ENCODE measurements at places on chromosomes 7 and 10. TPM values are rescaled to one million over a fixed set of nuclear protein-coding genes. Genes with fewer than 3 reads are reported as not detected.

The LAMB1 gene
- total RNA-seq = 204 TPM

The RNF148 gene
- total RNA-seq = not detected

The MOGAT3 gene
- total RNA-seq = 0.23 TPM

The CLCN1 gene
- total RNA-seq = 0.15 TPM

The FRMPD2 gene
- not detected for total RNA-seq

The NUTM2D gene
- total RNA-seq = 1.5 TPM

The UTF1 gene
- total RNA-seq = not detected

The FAM221A gene
- total RNA-seq = 8.4 TPM

The IL6 gene
- total RNA-seq = not detected

The RAMP3 gene
- 0.13 TPM for total RNA-seq

The NUPR2 gene
- total RNA-seq = not detected

The GJD4 gene
- not detected for total RNA-seq

The CRTAC1 gene
- 0.23 TPM for total RNA-seq

The DIP2C gene
- 13.2 TPM for total RNA-seq

DNA sequence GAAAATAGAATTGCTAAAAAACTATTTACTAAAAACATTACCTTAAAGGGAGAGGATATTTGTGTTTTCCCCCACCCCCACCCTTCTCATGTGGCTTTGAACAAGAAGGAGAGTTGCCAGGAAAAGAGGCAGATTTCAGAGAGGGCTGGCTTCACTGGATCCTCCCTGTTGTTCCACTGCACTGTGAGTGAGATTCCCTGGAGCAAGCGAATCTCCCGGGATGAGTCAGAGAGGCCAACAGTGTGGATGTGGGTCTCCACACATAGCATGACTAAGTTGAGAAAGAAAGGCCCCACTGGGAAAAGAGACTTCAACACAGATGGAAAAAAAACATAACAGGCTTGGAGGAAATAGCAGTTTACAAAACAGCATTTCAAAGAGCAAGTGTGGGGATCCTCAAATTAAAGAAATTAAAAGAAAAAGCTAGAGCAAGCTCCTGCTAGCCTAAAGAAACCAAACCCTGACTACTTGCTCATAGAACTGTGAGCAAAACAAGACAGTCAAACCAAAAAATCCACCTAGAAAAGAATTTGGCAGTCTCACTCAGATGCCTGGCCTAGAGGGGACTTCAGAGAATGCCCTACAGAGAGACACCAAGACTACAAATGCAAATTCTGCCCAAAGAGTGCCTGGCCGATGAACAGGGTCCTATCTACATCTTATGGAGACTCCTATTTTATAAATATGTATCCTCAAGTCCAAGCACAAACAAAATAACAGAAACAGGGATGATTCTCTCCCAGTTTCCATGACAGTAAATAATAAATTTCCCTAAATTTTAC lies 3.4 kb downstream of the CAV1 start:
- H3K4me3 ChIP-seq = peak overlapping the region; percentile 78
- peaks cover 63% of the 10 kb centered on the region for H3K4me1 ChIP-seq
- H3K27ac ChIP-seq = peak overlapping the region; percentile 99
- H3K27me3 ChIP-seq = no peaks in the 10 kb centered on the region

GRCh38 chr7:128858380-128859231 lies 4.0 kb upstream of the ATP6V1F start:
- no peak overlapping the region for H3K27ac ChIP-seq
- no peak for DNase-seq
- no peaks in the 10 kb centered on the region for H3K27me3 ChIP-seq
- H3K36me3 ChIP-seq = peaks cover 3% of the 10 kb centered on the region
- peaks cover 4% of the 10 kb centered on the region for H3K4me1 ChIP-seq
- H3K4me3 ChIP-seq = no peak overlapping the region

DNA sequence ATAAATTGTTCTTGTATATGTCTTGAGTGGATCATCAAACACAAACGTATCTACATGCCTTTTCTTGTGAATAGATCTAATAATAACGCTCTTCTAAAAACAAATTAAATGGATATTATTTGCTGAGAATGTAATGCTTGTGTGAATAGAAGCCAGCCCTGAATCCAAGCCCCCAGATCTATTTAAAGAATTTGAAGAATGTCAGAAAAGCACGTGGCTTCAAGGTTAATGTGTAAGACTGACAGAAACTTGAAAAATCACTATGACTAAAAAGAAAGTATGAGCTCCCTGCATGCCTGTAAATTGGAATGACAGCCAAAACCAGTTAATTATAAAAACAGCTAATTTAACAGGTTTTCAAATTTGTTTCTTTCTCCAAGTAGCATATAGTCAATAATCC lies 43.2 kb upstream of the ATRNL1 start:
- H3K27ac ChIP-seq = no peak overlapping the region
- no peak for DNase-seq
- H3K4me1 ChIP-seq = no peaks in the 10 kb centered on the region
- H3K36me3 ChIP-seq = no peaks in the 10 kb centered on the region
- no peak overlapping the region for H3K4me3 ChIP-seq

- H3K4me3 ChIP-seq = peak overlapping the region; percentile 17
- H3K27me3 ChIP-seq = no peaks in the 10 kb centered on the region
- H3K4me1 ChIP-seq = no peaks in the 10 kb centered on the region
- no peaks in the 10 kb centered on the region for H3K36me3 ChIP-seq
Measured at GRCh38 chr7:20737840-20738448, 48.7 kb downstream of the SP8 start.

GRCh38 chr7:3573151-3573550 lies 272.1 kb downstream of the SDK1 start:
- no peak for DNase-seq
- H3K4me1 ChIP-seq = peaks cover 15% of the 10 kb centered on the region
- no peaks in the 10 kb centered on the region for H3K36me3 ChIP-seq
- peak overlapping the region; percentile 35 for H3K27ac ChIP-seq
- H3K27me3 ChIP-seq = no peaks in the 10 kb centered on the region
- H3K4me3 ChIP-seq = no peak overlapping the region

DNA sequence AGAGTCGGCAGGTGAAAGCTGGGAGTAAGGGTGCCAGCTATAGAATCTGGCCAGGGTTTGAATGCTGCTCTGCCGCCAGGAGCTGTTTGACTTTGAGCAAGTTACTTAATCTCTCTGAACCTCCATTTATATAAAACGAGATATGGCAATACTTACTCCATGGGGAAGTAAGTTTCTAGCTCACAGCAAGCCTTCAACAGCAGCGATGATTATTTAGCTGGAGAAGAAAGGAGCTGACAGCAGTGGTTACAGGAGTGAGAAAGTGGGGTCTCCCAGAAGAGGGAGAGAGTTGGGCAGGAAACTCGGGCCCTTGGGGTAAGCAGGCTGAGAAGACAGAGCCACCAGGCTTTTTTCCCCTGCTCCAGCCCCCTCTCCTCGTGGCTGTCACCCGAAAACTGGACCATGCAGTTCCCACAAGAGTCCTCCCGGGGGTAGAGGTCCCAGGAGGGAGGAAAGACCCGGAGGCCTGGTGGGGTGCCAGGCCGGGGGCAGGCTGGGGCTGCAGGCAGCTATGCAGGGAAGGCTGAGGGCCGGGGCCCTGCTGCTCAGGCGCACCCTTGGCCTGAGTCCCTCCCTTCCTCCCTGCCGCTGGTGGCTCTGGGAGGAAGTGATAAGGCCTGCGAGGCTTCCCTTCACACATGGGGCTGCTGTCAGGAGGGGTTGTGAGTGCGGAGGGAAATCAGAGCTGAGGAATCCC lies 3.5 kb downstream of the NOS3 start:
- no peak overlapping the region for H3K4me3 ChIP-seq
- no peak overlapping the region for H3K27ac ChIP-seq
- H3K4me1 ChIP-seq = no peaks in the 10 kb centered on the region
- H3K36me3 ChIP-seq = no peaks in the 10 kb centered on the region

GRCh38 chr10:62581351-62581750 lies 207.2 kb downstream of the ZNF365 start:
- H3K36me3 ChIP-seq = no peaks in the 10 kb centered on the region
- no peaks in the 10 kb centered on the region for H3K4me1 ChIP-seq
- no peaks in the 10 kb centered on the region for H3K27me3 ChIP-seq
- no peak overlapping the region for H3K27ac ChIP-seq
- no peak for DNase-seq
- H3K4me3 ChIP-seq = no peak overlapping the region

GRCh38 chr7:44140341-44140740 lies 791 bp downstream of the MYL7 start:
- no peaks in the 10 kb centered on the region for H3K4me1 ChIP-seq
- H3K4me3 ChIP-seq = no peak overlapping the region
- H3K27ac ChIP-seq = no peak overlapping the region
- no peaks in the 10 kb centered on the region for H3K36me3 ChIP-seq

- no peaks in the 10 kb centered on the region for H3K27me3 ChIP-seq
- DNase-seq = no peak
- peaks cover 54% of the 10 kb centered on the region for H3K4me1 ChIP-seq
- H3K36me3 ChIP-seq = no peaks in the 10 kb centered on the region
- H3K27ac ChIP-seq = no peak overlapping the region
Measured at GRCh38 chr10:61989995-61990760, 88.7 kb downstream of the ARID5B start.

- no peak overlapping the region for H3K27ac ChIP-seq
- peaks cover 31% of the 10 kb centered on the region for H3K4me1 ChIP-seq
- no peaks in the 10 kb centered on the region for H3K36me3 ChIP-seq
- H3K27me3 ChIP-seq = no peaks in the 10 kb centered on the region
- no peak overlapping the region for H3K4me3 ChIP-seq
- no peak for DNase-seq
Measured at GRCh38 chr7:36348256-36348655, 41.4 kb upstream of the ANLN start.

GRCh38 chr7:127383123-127383835 lies 9.2 kb downstream of the ZNF800 start:
- H3K27ac ChIP-seq = no peak overlapping the region
- no peaks in the 10 kb centered on the region for H3K27me3 ChIP-seq
- no peaks in the 10 kb centered on the region for H3K4me1 ChIP-seq
- no peak overlapping the region for H3K4me3 ChIP-seq

GRCh38 chr10:132120200-132120599 lies 54.5 kb downstream of the JAKMIP3 start:
- no peaks in the 10 kb centered on the region for H3K36me3 ChIP-seq
- no peak overlapping the region for H3K4me3 ChIP-seq
- H3K4me1 ChIP-seq = no peaks in the 10 kb centered on the region
- H3K27me3 ChIP-seq = no peaks in the 10 kb centered on the region

DNA sequence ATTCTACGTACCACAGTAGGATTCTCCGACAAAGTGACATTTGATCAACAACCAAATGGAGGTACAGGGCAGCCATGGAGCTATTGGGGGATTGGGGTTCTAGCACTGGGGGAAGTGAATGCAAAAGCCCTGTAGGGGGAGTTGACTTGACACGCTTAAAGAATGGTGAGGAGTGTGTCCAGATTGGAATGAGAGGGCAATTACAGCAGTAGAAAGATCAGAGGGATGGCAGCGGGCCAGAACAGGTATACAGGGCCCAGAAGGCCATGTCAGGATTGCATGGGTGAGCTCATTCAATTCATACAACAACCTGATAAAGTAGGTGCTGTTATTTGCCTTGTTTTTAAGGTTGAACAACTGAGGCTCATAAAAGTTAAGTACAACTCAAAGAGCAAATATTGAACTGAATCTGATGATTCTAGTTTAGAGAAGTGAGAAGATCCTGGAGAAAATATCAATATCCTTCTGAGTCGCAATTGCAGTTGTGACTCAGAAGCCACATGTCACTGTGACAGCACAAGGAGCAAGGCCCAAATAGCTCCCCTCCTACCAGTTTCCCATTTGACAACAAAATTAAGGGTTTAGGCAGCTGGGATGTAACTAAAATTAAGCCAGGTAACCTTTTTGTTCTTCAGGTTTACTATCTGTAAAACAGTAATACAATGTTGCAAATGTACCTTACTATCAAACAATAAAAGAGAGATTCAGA lies 28.0 kb upstream of the CTTNBP2 start:
- no peak overlapping the region for H3K27ac ChIP-seq
- DNase-seq = no peak
- H3K36me3 ChIP-seq = no peaks in the 10 kb centered on the region

- H3K27me3 ChIP-seq = no peaks in the 10 kb centered on the region
- no peaks in the 10 kb centered on the region for H3K36me3 ChIP-seq
- peaks cover 15% of the 10 kb centered on the region for H3K4me1 ChIP-seq
- H3K27ac ChIP-seq = no peak overlapping the region
- DNase-seq = no peak
Measured at GRCh38 chr7:44097064-44097932, 6.8 kb upstream of the AEBP1 start.

DNA sequence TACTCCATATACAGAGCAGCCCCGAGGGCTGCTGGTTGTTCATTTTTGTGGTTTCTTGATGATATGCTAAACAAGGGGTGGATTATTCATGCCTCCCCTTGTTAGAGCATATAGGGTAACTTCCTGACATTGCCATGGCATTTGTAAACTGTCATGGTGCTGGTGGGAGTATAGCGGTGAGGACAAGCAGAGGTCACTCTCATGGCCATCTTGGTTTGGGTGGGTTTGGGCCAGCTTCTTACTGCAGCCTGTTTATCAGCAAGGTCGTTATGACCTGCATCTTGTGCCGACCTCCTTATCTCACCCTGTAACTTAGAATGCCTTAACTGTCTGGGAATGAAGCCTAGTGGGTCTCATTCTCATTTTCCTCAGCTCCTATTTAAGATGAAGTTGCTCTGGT lies 31.3 kb downstream of the GNAT3 start:
- no peak overlapping the region for H3K27ac ChIP-seq
- H3K36me3 ChIP-seq = no peaks in the 10 kb centered on the region
- 0 out of 2 replicates have a peak, but pooled peaks cover 2% of the 10 kb centered on the region for H3K4me1 ChIP-seq

DNA sequence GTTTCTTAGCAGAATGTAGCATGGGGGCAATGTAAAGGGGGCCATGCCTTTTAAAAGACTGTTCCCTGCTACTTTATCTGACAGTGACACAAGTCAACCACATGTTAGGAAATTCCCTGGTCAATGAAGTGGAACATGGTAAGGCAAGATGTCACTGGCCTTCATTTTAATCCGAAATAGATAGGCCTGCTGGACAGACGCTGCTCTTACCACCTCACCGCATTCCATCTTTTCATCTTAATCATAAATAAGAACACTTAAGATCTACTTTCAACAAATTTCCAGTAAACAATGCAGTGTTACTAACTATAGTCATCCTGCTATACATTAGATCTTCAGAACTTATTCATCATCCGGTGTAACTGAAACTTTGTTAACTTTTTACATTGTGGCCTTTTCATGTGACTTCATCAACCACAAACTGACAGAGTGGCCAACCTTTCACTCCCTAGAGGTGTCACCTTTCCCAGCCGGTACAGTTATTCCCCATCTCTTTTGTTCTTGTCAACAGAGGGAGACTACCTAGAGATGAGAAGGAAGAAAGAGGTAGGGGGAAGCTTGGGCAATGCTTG lies 15.6 kb downstream of the ASB4 start:
- DNase-seq = no peak
- peak overlapping the region; percentile 7 for H3K4me3 ChIP-seq
- no peak overlapping the region for H3K27ac ChIP-seq

DNA sequence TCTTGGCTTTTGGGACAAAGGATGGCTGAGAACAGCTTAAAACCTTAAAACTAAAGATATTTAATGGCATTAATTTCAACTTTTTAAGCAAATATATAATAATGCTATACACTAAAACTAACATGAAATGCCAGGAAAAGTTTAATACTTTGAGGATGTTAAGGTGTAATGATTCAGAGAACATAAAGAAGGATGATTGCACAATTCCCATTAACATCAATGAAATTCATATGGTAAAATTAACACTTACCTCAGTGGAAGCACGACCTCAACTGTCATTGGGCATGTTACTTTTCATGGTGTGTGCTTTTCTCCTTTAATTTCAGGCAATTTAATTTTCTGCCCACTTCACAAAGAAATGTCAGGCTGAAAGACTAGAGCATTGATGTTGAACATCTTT lies 171.7 kb downstream of the KCND2 start:
- H3K4me1 ChIP-seq = no peaks in the 10 kb centered on the region
- no peak overlapping the region for H3K4me3 ChIP-seq
- DNase-seq = no peak
- H3K27ac ChIP-seq = no peak overlapping the region
- no peaks in the 10 kb centered on the region for H3K36me3 ChIP-seq

GRCh38 chr10:63491588-63492316 lies 26.0 kb upstream of the JMJD1C start:
- no peak overlapping the region for H3K4me3 ChIP-seq
- H3K27me3 ChIP-seq = no peaks in the 10 kb centered on the region
- no peaks in the 10 kb centered on the region for H3K36me3 ChIP-seq
- DNase-seq = no peak
